ENCODE measurements at places on chromosomes 2 and 18.

DNA sequence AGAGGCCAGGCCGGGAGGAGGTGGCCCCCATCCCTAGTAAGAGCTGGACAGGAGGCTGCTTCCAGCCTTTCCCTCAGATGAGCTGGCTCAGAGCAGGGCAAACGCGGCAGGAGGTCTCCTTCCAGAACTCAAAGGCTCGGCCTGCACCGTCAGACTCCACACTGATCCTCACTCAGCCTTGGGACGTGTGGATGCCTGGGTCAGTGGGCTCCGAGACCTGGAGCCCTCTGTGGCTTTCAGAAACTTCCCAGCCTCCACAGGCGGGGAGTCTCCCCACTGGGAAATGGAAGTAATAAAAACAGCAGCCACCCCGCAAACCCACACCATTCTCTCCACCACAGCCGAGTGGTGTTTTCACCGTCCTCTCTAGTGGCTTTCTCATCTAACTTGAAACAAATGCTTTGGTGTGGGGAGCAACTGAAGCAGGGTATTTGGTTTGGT lies 54.3 kb downstream of the INPP5D start:
- no peak for DNase-seq

DNA sequence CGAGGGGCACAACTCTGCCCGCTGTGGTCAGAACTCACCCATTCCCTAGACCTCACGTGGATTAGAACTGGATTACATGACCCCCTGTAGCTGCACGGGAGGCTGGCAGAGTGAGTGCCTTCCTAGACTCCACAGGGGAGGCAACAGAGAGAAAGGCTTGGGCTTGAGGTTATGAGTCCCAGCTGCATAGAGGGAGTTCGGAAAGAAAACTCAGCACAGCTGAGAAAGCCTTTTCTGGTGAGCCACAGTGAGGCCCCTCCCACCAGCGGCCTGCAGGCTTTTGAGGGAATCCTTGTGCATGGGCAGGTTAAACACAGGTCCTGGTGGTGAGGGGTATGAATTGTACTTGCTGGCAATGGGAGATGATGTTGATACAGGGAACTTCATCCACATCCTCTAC lies 217.3 kb downstream of the FHOD3 start:
- DNase-seq, result no peak

DNA sequence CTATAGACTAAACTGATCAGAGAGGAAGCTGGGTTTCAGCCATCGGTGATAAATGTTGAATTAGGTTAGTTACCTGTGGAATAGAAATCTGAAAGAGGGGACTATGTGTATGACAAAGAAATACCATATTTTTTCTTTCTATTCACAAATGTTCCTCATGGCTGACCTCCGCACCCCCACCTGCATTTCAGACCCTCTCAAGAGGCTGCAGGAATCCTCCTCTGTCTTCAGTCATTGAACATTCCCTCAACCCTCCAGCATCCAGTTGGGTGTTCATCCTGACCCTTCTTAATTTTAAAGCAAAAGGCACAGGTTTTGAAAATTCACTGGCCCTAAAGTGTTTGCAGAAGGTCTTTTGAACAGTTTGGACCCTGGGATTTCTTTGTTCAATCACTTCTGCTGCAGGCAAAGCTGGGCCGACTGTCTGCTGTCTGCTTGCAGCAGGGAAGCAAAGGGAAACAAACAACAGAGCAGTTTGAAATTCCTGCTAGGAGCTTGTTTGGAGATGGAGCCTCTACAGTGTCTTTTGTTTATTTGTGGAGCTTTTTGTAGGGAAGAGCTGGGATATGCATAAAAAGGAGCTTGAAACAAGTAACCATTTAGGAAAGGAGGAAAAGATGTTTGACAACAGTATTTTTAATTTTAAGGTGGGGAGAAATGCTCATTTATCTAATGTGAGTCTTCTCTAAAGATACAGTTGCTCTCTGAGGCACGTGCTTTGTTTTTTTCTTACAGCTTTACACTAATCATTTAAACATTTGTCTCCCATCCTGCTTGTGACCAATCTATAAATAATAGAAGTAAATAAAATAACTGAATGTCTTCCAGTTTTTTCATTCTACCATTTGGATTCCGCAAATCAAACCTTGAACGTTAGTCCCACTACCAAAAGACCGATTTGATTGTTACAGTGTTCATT lies 213.3 kb upstream of the MMADHC start:
- DNase-seq, result no peak

DNA sequence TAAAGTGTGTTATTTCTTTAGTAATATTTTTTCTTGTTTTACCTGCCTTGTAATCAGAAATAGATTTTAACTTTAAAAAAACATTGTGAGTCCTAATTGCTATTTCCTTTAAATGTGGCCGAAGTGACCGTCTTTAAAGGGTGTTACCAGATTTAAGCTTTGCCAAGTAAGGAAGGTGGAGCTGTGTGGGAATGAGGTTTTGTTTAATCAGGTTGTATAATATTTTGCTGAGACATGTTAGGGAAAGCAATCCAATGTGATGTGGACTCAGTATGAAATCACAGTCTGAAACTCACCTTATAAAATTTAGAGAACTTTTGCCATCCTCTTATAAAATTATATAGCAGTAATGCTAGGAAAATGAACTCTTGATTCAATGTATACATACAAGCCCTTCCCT lies 32.9 kb upstream of the ITPRID2 start:
- no peak for DNase-seq

DNA sequence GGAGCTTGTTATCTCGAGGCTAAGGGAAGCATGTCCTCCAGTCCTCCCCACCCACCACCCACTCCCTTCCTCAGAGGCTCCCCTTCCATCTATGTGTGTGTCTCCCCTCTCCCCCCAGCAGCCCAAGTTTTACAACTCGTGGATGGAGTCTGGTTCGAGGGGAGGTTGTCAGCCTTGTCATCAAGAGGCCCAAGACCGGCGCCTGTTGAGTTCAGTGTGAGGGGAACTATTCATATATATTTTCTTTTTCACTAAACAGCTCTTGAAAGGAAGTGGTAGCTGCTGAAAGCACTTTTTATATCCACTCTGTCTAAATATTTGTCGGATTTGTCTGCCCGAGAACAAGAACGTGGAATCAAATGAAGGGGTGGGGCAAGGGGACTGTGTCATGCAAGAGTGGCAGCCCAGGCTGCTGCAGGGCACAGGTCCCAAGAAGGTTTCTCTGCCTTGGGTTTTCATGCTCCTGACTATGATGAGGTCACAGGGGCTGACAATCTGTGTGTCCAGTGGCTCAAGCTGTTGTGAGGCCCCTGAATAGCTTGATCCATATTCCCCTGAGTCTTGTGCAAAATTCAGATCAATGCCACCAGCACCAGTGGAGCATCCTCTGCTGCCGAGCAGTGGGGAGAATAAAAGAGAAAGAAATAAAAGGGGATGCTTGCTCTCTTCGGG lies 35.0 kb downstream of the NRP2 start:
- no peak for DNase-seq

Measured in HCT116 (cell line).